ENCODE measurements at places on chromosomes 7 and 10.
A peak's percentile ranks its signal among the peaks of the same experiment; 100 is the strongest.

DNA sequence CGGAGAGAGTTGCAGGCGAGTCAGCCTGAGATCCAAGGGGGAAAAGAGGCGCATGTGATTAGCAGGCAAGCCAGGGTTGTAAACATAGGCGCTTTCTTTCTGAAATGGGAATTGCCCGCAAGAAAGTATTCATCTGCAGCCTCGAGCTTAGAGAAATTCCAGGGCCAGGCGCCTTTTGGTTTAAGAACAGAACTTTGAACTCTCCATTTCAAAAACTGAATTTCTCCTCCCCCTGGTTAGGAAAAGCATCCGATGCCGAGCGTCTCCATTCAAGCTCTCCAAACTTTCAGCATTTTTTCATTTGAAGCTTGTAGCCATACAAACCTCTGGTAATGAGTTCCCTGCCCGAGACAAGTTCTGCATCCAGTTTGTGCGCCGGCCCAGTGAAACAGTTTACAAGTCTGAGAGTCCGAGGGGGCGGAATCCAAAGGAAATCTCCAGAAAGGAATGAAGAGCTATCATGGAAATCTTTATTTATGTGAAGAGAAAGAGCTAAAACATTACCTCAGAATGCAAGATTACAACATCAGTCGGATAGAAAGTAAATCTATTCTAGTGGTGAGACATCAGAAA lies 69.9 kb downstream of the FAM204A start:
- DNase-seq: no peak

GRCh38 chr10:24215603-24216002 lies 6.7 kb downstream of the KIAA1217 start:
- no peak for DNase-seq

DNA sequence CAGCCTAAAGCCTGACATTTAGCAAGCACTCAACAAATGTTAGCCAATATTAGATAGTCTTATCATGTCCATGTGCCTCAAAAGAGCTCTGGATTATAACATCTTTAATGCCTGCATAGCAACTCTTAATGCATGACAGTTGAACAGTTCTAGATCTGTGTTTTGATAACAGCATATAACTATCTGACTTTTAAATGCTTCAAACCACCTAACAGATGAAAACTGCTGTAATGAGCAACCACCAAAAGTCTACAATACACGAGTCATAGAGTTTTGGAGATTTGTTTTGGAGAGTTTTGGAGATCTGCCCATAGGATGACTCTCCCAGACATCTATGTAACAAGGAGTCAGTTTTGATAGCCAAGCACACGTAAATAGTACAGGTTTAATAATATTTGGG lies 227.3 kb downstream of the TWIST1 start:
- no peak for DNase-seq

DNA sequence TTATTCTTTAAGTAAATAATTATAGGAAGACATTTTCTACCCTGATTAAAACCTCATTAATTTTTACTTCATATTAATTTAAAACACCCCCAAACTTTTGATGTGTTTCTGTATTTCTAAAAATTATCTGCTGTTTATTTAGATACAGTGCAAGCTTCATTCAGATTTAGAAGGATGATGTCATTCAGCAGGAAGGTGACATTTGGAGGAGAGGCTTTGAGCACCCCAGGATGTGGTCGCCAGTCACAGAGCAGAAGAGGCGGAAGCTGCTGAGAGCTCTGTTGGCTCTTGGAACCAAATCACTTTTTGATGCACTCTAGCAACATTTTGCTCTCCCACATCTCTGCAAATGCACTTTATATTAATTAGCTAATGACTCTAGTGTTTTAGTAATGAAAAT lies 233.9 kb upstream of the CACNA2D1 start:
- peak; percentile 68 for DNase-seq

GRCh38 chr10:110153396-110153795 lies 54.0 kb upstream of the MXI1 start:
- no peak for DNase-seq

GRCh38 chr7:31419505-31420055 lies 79.1 kb upstream of the NEUROD6 start:
- no peak for DNase-seq

DNA sequence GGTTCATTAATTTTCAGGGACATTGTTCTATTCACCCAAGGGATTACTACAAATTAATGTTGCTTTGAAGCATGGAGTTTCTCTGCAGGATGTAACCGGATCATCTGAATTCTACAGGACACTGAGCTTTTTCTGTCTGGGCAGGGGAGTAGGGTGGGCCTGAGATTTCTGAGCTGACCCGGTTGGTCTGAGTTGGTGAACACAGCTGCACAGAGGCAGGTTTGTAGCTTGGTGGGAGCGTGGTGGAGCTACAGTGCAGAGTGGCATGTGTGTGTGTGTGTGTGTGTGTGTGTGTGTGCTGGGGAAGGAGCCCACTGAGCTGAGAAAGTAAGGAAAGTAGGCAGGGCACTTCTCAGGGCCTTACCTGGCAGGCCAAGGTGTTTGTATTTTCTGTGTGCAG lies 62.6 kb downstream of the SH2D4B start:
- no peak for DNase-seq

GRCh38 chr7:1727812-1728570 lies 57.9 kb downstream of the ELFN1 start:
- no peak for DNase-seq

DNA sequence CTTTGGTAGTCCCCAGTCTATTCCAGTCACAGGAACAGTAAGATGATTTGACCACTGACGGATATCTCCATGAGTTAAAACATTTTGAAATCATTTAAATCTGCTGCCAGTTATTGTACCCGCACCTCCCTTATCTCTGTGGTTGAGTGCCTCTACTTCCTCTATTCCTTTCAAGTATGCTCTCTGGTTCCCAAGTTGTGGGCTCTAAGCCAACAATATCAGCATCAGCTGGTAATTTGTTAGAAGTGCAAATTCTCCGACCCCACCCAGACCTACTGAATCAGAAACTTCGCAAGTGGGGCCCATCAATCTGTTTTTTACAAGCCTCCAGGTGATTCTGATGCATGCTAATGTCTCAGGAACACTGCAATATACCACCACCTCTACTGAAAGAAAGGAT lies 235.5 kb downstream of the CCSER2 start:
- DNase-seq: no peak

DNA sequence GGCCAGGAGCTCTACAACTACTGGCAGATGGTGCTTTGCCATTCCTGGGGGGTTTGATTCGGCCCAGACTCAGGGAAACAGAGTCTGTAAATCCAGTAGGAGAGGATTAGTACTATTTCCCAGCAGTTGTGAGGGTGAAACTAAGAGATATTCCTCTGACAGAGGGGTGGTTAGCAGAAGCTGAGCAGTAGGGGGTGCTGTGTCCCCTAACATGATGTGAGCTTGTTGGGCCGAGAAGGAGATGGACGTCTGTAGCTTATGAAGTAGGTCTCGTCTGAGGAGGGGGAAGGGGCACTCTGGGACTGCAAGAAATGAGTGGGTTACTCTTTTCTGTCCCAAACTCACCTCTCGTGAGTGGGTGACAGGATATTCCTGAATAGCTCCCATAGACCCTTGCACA lies 179.2 kb upstream of the MBL2 start:
- DNase-seq: peak; percentile 10

- DNase-seq: no peak
These were observed 10.7 kb downstream of the TRIM8 start for GRCh38 chr10:102654969-102655368.

DNA sequence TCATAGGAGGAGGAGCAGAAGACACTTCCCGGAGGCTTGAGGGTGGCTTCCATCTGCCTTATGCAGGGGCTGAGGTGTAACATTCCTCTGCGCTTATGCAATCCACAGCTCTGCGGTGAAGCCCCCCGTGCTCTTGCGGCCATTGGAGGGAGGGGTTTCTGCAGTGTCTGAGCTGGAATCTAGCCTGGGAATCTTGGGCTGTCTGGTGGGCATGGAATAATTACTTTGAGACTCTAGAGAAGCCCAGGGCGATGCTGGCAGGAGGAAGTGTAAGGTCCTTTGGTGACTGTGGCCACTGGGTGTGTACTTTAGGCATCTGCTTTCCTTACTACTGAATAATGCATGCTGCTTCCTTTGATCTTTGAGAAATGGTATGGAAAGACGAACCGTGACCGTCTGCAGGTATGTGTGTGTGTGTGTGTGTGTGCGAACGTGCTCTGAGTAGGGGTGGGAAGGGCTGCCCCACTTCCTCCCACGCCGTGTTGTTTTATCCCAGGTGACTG lies 181.0 kb downstream of the PRPF18 start:
- DNase-seq: no peak

DNA sequence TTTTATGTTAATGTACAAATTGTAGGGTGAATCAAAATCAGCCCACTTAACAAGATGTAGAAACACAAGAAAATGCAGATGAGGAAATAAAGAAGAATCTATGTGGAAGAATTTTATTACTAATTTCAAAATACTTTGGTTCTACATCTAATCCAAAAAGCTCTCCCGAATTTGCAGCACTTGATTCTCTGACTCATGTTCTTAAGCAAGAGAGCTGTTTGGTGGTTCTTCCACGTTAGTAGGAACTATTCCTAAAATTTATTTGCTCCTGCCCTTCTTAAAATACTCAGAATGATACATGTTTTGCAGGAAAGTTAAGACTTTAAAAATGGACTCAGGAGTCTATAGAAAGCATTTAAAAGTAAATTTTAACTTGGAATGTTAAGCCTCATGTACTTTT lies 91.8 kb downstream of the ZMYND11 start:
- DNase-seq: no peak

- no peak for DNase-seq
These were observed 169.7 kb downstream of the ARHGAP21 start for GRCh38 chr10:24554036-24554435.

DNA sequence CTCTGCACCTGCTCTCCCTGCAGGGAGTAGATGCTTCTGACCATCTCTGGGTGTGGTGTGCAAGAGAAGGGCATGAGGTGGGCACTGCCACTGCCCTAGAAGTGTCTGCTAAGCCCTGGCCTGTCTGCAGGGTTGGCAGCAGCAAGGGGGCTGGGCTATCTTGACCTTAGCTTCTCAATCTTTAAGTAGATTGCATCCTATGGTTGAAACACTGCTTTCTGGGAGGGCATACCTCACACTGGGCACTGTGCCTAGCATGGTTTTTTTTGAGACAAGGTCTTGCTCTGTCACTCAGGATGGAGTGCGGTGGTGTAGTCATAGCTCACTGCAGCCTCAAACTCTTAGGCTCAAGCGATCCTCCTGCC lies 54.9 kb downstream of the CLIP2 start:
- no peak for DNase-seq

GRCh38 chr10:132582771-132583170 lies 45.2 kb downstream of the INPP5A start:
- DNase-seq: no peak

GRCh38 chr10:126170776-126171175 lies 217.5 kb downstream of the ADAM12 start:
- no peak for DNase-seq

DNA sequence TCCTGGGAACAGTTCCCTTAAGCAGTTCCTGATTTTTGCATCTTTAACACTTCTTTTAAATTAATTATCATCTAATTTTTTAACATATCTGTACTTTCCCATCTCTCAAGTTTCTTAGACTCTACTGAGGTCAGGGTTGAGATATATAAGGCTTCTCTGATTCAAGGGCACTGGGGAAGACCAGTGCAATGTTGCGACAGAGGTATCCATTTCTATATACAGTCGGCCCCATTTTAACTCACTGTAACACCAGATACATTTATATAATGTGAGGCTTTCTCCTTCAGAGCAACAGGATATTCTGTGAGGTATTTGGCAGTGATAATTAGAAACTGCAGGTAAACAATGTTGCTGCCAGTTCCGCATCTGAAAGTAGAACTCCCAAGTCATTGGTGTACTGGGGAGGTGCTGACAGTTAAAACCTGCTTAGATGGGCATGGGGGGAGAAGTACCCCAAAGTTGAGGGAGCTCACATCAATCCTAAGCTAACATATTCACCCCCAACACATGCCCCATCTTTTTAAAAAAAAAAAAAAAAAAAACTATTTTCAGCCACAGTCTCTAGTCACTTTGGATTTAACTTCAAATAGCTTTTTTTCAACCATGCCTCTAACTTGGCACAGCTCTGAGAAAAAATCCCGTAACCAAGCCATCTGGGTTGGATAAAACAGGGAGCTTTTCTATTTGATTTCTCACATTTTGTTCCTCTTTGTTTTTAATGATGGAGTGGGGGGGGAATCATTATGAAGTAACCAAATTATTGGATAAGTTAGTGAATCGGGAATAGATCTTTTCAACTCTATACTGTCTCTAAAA lies 62.9 kb downstream of the REEP3 start:
- no peak for DNase-seq

DNA sequence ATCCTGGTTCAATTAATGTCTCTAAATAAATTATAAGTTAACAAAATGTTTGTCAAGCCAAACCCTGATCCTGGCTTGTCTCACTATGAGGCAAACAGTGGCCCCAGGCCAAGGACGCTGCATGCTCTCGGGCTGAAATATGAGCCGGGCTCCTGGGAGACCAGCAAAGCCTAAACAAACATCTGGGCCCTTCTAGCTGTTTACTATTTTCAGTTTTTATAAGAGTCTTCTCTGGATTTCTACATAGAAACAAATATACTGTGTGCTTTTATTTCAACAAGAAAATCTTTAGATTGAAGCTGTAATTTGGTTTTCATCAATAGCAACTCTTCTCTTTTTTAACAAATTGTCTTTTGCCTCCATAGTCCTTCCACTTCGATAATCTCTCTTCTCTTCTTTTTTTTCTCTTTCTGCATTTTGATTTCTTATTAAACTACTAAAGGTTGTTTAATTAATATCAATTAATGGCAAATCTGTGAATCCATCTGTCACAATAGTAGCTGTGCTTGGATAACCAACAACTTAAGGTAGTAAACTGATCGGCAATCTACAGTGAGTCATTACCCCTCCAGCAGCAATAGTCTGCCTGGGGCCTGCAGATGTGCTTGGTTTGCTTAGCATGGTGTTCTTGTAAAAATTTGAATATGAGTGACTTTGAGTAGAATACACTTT lies 83.3 kb upstream of the DNAJC1 start:
- peak; percentile 49 for DNase-seq

- DNase-seq: no peak
These were observed 7.7 kb downstream of the NEURL1 start for GRCh38 chr10:103501186-103501585.

GRCh38 chr10:118725886-118726500 lies 28.8 kb downstream of the CACUL1 start:
- DNase-seq: no peak

GRCh38 chr7:47786557-47787248 lies 161.6 kb downstream of the PKD1L1 start:
- no peak for DNase-seq

DNA sequence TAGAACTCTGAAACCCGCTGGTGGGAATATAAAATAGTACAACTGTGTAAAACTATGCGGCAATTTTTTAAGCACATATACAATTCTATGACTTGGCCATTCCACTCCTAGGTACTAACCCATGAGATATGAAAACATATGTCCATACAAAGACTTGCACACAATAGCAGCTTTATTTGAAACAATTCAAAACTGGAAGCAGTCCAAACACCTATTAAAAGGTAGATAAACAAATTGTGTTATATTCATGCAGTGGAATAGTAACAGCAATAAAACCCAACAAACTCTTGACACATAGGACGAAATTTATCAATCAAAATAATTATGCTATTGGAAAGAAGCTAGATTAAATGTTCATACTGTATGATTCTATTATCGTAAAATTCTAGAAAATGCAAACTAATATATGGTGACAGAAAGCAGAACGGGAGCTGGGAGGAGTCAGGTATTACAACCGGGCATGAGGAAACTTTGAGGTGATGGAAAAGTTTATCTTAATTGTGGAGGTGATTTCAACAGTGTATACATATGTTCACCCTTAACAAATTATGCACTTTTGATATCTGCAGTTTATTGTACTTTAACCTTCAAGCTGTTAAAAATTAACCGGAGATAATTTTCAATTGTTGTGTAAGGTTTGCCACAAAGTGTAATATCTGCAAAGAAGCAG lies 803 bp upstream of the STK31 start:
- DNase-seq: no peak

- DNase-seq: no peak
These were observed 65.0 kb upstream of the ZNF746 start for GRCh38 chr7:149562602-149563001.

Measured in NCI-H2081 (cell line).